ENCODE measurements at places on chromosomes 3 and 15.

GRCh38 chr15:49686599-49686998 lies 65.8 kb downstream of the DTWD1 start:
- DNase-seq, result no peak

GRCh38 chr3:4251412-4251811 lies 51.8 kb upstream of the SETMAR start:
- no peak for DNase-seq

GRCh38 chr3:69825446-69825845 lies 86.2 kb downstream of the MITF start:
- no peak for DNase-seq

GRCh38 chr3:59235634-59236012 lies 185.8 kb upstream of the CFAP20DC start:
- no peak for DNase-seq

- DNase-seq, result peak; percentile 77
Observed at GRCh38 chr15:78638658-78639314, 2.2 kb downstream of the CHRNB4 start.

- no peak for DNase-seq
Observed at GRCh38 chr3:10625323-10625722, 119.9 kb upstream of the ATP2B2 start.

DNA sequence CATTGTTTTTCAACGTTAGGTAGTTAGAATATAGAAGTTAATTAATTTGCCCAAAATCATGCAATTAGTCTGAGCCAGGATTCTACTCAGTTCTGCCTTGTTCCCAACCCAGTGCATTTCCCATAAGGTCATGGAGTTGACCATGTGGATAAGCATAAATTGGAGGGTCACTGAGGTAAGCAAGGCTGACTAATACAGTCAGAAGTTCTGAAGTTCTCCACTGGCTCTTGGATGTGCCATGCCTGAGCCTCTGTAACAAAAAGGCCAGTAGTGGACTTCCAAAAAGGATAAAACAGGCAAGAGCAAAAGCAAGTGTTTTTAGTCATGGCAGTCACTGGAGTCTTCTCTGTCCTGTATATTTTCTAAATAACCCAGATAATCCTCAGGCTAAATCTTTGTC lies 124.4 kb upstream of the PHLDB2 start:
- DNase-seq, result no peak

DNA sequence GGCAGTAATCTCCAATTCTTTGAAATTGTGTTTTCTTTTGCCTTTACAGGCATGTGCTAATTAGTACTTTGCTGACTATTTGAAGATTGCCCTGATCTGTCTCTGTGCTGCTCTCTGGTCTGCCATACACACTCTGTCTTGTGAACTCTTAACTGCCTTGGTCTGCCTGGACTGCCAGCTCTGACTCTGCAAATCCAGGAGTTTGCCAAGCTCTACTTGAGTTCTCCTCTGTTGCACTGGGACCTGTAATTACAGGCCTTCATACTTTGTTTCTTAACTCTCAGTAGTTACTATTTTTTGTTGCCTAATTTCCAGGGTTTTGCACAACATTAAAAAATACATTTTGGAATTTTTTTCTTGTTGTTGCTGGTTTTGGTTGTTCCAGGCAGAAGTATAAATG lies 155.0 kb downstream of the RSRC1 start:
- DNase-seq, result no peak

- no peak for DNase-seq
Observed at GRCh38 chr3:163735394-163735793, 1342.9 kb downstream of the SI start.

DNA sequence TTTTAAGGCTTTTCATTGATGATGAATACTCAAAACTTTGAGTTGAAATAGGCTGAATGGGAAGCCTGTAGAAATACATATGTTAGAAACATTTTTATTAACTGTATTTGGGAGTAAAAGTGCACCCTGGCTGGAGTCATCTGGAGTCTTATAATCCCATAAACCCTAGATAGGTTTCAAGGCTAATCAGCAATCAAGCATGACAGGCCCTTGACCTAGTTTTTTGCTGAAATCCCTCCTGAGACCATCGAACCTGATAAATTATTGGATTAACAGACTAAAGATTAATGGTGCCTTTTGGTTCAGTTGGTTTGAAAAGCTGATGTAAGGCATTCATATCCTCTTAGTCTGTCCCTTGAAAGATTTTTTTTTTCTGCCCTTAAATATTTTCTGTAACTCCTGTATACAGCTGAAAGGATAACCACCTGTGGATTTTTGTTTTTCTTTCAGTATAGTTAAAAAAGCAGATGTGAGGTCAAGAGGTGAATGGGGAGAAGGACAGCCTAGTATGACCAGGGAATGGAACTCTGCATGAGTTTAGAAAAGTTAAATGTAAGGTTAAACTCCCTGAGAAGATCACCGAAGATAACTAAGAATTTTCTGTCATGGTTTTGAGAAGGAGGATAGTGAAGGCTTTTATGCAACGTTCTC lies 69.4 kb upstream of the STXBP5L start:
- DNase-seq, result no peak

DNA sequence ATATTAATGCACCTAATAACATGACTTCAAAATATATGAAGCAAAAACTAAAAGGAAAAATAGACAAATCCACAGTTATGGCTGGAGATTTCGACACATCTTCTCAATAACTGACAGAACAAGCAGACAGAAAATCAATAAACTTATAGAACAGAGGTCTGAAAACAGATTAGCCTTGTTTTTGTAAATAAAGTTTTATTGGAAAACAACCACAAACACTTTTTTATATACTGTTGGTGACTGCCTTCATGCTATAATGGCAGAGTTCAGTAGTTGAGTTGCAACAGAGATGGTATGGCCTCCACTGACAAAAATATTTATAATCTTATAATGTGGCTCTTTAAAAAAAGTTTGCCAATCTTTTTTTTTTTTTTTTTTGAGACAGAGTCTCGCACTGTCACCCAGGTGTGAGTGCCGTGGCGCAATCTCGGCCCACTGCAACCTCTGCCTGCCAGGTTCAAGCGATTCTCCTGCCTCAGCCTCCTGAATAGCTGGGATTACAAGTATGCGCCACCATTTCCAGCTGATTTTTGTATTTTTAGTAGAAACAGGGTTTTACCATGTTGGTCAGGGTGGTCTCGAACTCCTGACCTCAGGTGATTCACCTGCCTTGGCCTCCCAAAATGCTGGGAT lies 52.2 kb upstream of the GATA2 start:
- DNase-seq, result no peak

DNA sequence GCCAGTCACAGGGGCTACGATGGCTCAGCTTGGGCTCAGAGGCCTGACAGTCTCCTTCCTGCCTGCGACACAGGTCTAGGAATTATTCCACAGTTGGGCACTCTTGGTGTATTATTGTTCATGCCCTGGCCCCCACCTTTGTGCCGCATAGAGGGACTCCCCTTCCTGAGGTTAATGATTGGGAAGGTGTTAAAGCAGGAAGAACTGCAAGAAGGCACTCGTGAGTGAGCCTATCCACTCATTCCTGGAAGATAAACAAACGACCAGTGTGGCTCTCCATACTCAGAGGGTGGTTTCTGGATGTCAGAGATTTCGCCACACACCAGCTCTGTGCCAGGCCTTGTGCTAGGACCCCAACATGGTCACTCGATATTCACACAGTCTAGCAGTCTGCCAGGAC lies 12.3 kb downstream of the LIPC start:
- no peak for DNase-seq

DNA sequence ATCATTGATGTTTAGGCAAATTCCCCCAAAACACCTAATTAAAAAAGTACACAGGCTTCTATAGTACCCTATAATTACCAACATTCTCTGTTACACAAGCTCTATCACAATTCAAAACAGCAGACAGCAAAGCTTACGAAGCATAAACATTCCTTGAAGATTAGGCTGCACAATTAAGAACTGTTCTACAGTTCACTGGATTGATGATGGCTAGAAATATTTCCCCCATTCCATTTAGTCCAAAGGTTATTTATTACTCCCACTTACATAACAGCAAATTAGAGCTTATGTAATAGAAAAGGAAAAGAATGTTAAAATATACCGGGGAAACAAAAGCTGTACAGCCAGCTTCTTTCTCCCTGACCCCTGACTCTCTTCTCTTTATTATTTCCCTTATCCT lies 49.3 kb downstream of the UACA start:
- DNase-seq, result no peak

DNA sequence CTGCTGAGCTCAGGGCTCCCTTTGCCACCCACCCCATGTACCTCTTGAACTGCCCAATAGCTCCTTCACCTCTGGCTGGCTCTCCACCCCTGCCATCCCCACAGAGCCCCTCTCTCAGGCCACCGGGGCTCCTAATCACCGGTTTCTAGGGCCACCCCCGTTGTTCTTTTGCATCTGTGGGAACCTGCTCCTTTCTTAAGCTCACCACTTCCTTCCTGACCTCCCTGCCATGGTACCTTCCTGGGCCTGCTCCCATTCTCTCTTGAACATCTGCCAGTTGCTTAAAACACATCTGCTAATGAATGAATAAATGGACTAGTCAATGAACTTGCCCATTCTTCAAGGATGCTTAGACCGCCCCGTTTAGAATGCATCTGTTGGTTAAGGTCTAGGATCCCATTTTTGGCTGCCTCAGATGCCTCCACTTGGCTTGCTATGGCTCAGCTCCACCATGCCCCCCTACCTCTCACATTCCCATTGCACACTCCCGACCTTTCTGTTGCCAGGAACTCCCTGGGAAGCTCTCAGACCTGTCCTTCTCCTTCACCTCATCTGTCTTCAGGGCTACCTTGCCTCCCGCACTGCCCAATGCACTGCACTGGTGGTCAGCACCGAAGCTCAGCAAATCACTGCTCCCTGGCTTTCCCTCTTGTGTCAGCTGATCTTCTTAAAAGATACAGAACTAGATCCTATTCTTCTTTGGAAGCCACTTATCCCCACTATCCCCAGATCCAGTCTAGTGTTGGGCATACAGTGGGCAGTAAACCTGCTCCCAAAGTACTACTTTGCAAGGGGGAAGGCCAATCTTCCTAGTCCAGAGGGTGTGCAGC lies 9.1 kb downstream of the AMOTL2 start:
- DNase-seq, result no peak

Data from neuronal stem cell (in vitro differentiated cells).